Cardiac septum (tissue), 1 donor: ENCODE measurements at places on chromosomes 1 and 21. TPM values are rescaled to one million over a fixed set of nuclear protein-coding genes. Genes with fewer than 3 reads are reported as not detected.

DNA sequence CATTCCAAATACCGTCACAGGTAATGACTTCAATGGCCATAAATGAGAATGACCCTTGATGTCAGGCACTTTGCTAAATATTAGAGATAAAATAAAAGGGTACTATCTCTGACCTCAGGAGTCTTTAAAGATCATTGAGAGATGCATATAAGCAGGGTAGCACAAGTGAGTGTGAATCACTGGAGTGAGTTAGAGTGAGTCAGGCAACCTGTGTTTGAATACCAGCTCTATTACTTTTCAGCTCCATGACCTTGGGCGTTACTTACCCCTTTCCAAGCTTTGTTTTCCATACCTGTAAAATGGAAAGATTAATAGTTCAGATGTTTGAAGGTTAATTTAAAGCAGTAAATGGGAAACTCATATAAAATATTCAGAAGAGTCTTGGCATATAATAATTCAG lies 1058.0 kb upstream of the ADGRL4 start:
- no peak for DNase-seq

GRCh38 chr21:14959343-14959742 lies 105.5 kb downstream of the NRIP1 start:
- DNase-seq = no peak

- DNase-seq = peak; percentile 78
These were observed 296.6 kb downstream of the OMA1 start for GRCh38 chr1:58249737-58250586.

DNA sequence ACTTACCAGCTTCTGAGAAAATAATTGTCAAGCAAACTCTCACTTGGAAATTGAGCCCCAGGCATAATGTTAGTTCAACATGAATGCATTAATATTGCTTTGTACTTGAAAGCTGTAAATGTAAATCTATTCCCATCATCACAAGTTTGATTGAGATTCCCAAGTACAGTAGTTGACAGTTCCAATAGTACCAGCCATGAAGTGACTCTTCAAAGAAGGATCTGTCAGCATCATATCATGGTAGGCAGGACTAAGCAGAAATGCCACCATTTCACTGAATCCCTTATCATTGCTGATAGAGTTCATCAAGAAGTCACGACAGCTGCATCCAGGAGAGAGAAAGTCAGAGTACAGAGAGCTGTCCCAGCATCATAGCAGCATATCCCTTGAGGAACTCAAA lies 348.7 kb downstream of the OMA1 start:
- DNase-seq = no peak

- DNase-seq = no peak
These were observed 106.0 kb downstream of the TPTE start for GRCh38 chr21:10627316-10627863.

DNA sequence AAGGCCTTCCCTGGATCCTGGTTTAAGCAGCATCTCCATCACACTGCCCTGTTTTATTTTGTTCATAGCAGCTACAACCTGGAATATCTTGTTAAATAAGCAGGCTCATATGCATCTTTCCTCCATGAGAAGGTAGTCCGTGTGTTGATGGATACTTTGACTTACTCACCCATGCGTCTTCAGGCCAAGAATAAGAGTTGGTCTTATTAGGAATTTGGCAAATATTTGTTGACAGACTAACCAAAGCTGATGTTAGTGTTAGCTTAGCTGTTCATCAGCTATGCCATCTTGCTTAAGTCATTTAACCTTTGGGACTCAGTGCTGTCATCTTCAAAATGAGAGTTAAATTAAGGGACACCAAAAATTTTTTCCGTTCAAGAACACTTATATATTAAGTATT lies 59.2 kb downstream of the SASS6 start:
- no peak for DNase-seq

DNA sequence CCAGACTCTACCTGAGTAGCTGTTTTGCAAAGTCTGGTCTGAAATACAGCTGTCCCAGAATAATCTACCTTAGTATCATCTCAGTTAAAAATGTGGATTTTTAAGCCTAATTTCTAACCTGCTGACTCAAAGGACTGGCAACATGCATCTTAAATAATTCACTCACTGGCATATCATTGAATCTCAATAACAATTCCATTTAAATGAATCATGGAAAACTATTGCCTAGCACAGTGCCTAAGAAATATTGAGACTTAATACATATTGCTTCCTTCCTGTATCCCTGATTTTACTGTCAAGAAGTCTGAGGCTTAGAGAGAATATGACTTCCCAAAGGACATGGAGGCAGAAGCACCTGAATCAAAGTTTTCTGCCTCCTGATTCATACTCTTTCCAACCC lies 3.1 kb downstream of the CCDC190 start:
- DNase-seq = no peak

GRCh38 chr1:248243204-248243603 lies 12.0 kb downstream of the OR2M4 start:
- DNase-seq = no peak

DNA sequence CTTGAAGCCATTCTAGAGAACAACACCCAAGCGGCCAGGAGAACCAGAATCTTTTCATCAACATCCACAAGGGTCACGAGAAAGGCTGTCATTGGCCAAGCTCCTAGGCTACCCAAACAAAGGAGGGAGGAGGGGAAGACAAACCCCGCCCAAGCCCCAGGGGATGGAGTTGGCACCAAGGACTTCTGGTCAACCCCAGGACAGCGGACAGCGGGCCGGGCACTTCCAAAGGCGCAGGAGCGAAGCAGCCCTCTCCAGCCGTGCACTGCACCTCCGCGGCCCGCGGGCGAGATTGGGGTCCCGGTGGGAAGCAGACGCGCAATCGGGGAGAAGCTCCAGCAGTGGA lies at the start of gene CLIC6:
TSS of gene CLIC6 (plus strand) at position 192 of the 346 bp plus-strand sequence. CDS start 395 bp downstream, outside the sequence.
- DNase-seq = no peak

DNA sequence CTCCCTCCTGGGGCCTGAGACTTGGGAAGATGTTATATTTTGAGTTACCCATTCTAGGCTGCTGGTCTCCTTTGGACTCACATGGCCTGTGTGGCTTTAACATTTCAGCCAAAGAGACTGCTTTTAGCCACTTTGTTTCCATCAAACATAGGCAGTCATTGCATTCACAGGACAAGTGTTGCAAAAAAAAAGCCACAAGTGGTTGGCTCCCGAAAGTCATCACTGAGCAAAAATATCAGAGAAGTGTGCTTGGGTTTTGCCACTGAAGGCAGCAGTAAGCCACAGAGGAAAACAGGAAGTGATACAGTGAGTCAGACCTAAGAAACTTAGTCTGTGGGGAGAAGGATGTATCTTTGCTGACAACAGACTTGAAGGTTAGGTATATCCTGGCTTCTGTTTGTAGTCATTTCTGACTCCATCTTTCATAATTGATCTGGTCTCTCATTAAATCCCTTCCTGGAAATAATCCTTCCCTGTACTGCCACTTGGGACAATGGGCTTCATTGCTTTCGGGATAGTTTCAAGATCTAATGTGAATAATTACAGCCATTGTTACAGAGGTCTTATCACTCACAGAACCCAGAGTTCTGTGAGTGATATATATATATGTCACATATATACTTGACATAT lies 80.9 kb downstream of the COLGALT2 start:
- no peak for DNase-seq

- no peak for DNase-seq
These were observed 22.0 kb downstream of the LDLRAD2 start for GRCh38 chr1:21834094-21834493.

- no peak for DNase-seq
These were observed 17.6 kb upstream of the RCAN1 start for GRCh38 chr21:34632498-34632897.

GRCh38 chr1:220219865-220220698 lies 52.2 kb downstream of the RAB3GAP2 start:
- no peak for DNase-seq

DNA sequence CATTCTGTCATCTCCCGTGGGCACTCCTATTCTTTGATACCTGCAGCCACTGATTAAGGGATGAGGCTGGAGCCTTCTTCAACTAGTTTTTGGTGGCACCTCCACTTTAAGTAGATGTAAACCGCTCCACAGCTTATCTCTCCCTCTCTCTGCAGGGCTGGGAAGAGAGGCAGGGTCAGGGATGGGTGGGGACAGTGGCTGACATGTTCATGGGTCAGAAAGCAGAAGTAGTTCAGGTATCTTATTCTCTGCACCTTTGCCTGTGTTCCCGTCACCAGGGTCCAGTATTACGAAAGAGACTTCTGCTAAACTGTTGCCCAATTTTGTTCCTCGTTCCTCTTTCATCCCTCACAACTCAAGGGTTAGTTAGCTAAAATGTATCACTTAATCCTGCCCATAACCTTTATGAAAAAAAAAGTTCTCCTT lies 51.7 kb upstream of the EDEM3 start:
- peak; percentile 79 for DNase-seq

Gene LENEP
- total RNA-seq = not detected

Gene RNU1-2
- total RNA-seq = 6,195 TPM

Gene KIAA1614
- total RNA-seq = 11.4 TPM

Gene COL11A1
- total RNA-seq = 0.13 TPM

Gene OR2T33
- total RNA-seq = not detected

Gene TRAF3IP3
- total RNA-seq = 1.00 TPM

Gene LCK
- 0.54 TPM for total RNA-seq

Gene HES3
- not detected for total RNA-seq

Gene ARMH1
- 0.70 TPM for total RNA-seq

Gene DENND1B
- 22.0 TPM for total RNA-seq

Gene CLEC20A
- not detected for total RNA-seq

Gene TPTE
- total RNA-seq = not detected
